ENCODE measurements at places on chromosomes 3 and 15. TPM values are rescaled to one million over a fixed set of nuclear protein-coding genes. Genes with fewer than 3 reads are reported as not detected.

Gene MUC4
- not detected for total RNA-seq

Gene MME
- total RNA-seq, result 204 TPM

Gene GOLGA8F
- total RNA-seq, result not detected

Gene ADAMTSL3
- total RNA-seq, result not detected

Gene HESX1
- not detected for total RNA-seq

Gene C3orf22
- not detected for total RNA-seq

Gene MRAS
- total RNA-seq, result 56.7 TPM

Gene DGKG
- not detected for total RNA-seq

Gene MTHFS
- 17.4 TPM for total RNA-seq

Gene SUCNR1
- total RNA-seq, result under 0.01 TPM

DNA sequence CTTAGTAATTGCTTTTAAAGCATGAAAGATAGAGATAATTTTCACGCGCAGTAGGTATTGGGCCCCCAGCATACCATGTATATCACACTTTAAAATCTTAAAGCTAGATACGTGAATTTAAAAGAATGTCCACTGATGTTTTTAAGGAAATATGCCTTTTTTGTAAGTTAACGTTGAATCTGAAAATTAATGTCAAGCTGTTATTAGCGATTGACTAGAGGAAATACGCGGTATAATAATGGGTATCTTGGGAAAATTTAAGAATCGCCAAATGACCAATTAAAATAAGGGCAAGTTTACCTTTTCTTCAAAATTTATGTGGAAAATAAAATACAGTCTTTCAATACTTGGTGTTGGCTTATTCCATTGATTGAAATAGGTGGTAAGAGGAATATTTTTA is 13.3 kb upstream of the CHD2 start:
- peak overlapping the region; percentile 87 for H3K4me3 ChIP-seq
- peaks cover 70% of the 10 kb centered on the region for H3K36me3 ChIP-seq
- DNase-seq, result no peak
- H3K4me1 ChIP-seq, result peaks cover 34% of the 10 kb centered on the region
- no peaks in the 10 kb centered on the region for H3K27me3 ChIP-seq

DNA sequence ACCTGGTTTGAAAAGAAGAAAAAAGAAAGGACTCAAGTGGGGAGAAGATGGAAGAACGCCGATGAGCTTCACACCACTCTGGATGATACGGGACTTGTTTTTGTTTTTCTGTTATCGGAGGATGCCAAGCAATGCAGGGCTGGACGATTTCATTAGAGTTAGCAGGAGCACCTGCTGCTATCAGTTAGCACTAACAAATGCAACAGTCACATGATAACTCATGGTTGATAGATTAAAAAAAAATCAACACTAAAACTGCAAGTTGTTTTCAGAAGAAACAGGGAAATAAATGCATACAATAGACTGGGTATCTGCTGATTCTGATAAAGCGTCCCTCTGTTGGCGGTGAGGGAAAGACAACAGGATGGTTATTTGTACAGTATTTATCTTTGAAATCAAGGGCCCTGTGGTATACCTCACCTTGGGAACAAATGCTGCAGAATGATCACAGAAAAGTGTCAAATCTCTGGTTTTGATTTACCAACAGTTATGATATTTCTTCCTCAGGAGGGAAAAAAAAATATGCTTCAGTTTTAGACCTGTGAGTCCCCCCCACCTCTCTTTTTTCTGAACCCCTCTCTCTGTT is 575.1 kb downstream of the FOXP1 start:
- no peaks in the 10 kb centered on the region for H3K27me3 ChIP-seq
- H3K36me3 ChIP-seq, result peaks cover 6% of the 10 kb centered on the region
- H3K27ac ChIP-seq, result no peak overlapping the region
- H3K4me3 ChIP-seq, result no peak overlapping the region

- no peaks in the 10 kb centered on the region for H3K27me3 ChIP-seq
- no peaks in the 10 kb centered on the region for H3K36me3 ChIP-seq
- no peak overlapping the region for H3K4me3 ChIP-seq
- no peak overlapping the region for H3K27ac ChIP-seq
Measured at GRCh38 chr3:58888087-58888486, 161.7 kb downstream of the CFAP20DC start.

DNA sequence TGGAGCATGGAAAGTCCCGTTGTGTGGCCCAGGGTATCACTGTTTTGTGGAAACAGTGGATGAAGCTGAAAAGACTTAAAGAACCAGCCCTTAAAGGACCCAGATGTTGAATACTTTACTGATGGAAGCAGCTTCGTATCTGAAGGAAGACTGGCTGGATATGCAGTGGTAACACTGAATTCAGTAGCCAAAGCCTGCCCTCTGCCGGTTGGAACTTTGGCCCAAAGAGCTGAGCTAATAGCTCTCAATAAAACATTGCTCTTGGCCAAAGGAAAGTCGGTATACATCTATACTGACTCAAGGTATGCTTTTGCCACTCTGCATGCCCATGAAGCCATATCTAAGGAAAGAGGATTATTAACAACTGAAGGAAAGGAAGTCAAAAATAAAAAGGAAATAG is 885.4 kb downstream of the PDCD6IP start:
- no peaks in the 10 kb centered on the region for H3K36me3 ChIP-seq
- H3K27ac ChIP-seq, result no peak overlapping the region

- no peak overlapping the region for H3K27ac ChIP-seq
- H3K36me3 ChIP-seq, result no peaks in the 10 kb centered on the region
- no peaks in the 10 kb centered on the region for H3K27me3 ChIP-seq
- no peaks in the 10 kb centered on the region for H3K4me1 ChIP-seq
Measured at GRCh38 chr15:66287461-66288057, 5.8 kb upstream of the DIS3L start.

- H3K27ac ChIP-seq, result peak overlapping the region; percentile 45
- no peaks in the 10 kb centered on the region for H3K27me3 ChIP-seq
- H3K36me3 ChIP-seq, result no peaks in the 10 kb centered on the region
- peak; percentile 35 for DNase-seq
- H3K4me3 ChIP-seq, result no peak overlapping the region
Measured at GRCh38 chr3:72487946-72488737, 360.1 kb downstream of the SHQ1 start.

DNA sequence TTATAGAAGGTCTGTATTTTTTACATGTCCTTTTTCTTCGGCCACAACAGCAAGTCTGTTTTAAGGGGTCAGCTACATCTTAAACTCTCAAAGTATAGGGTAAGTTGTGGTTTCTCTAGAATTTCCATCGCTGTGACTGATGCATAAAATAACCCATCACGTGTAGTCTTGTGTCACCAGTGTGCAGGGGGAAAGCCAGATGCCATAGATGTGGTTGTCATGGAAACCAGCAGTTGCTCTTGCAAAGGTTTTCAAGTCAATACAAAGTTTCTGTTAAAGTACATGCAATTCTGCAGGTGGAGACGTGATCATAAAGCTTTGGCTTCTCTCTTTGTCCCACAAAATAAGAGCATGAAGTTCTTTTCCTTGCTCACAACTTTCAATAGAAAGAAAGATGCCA is 210.3 kb upstream of the ONECUT1 start:
- no peak overlapping the region for H3K4me3 ChIP-seq
- DNase-seq, result no peak
- no peak overlapping the region for H3K27ac ChIP-seq

DNA sequence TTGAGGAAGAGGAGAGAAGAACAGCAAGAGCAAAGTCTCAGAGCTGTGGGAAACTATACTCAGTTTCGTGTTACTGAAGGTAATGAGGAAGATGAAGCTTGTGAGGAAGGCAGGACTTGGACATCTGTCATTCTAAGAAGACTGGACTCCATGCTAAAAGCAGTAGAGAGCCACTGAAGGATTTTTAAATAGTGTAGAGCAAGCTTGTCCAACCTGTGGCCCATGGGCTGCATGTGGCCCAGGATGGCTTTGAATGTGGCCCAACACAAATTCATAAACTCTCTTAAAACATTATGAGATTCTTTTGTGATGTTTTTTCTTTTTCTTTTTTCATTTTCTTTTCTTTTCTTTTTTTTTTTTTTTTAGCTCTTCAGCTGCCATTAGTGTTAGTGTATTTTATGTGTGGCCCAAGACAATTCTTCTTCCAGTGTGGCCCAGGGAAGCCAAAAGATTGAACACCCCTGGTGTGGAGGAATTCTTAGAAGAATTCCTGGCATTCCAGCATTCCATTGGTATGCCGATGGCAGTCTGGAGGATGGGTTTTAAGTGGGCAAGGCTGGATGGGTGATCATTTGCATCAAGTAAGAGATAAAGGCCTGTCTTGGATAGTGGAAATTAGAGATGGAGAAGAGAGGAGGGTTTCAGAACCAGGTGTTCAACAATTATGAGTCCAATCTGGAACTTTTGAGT is 6.9 kb upstream of the NFKBIZ start:
- H3K27ac ChIP-seq, result no peak overlapping the region
- no peak for DNase-seq
- H3K4me3 ChIP-seq, result no peak overlapping the region
- H3K4me1 ChIP-seq, result peaks cover 7% of the 10 kb centered on the region

DNA sequence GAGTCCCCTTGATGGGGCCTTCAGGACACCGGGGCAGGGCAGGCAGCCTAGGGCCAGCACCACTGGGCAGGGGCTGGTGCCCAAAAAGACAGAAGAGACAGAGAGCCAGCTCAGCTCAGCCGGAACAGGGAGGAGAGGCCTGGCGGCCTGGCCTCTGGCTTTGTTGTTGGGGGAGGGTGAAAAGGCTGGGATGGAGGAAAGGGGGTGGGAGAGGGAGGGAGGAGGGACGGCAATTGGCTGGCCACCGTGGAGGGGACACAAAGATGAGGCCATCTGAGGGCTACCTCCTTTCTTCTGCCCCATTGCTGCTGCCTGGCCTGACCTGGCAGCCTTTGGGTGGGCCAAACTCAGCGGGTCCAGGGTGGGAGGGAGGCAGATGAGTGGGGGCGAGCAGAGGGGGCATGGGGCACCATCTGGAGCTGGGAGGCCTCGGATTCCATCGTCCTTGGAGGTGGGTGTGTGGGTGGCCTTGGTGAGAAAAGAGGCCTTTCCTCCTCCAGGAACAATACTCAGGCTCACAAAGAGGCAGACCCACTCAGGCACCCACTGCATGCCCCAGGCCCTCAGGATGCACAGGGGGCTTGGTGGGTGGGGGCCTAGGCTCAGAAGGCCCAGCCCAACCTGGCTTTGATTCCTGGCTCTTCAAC is 9.3 kb downstream of the EFCC1 start:
- no peak for DNase-seq
- no peak overlapping the region for H3K27ac ChIP-seq
- peaks cover 25% of the 10 kb centered on the region for H3K27me3 ChIP-seq
- no peaks in the 10 kb centered on the region for H3K36me3 ChIP-seq

GRCh38 chr15:48500595-48500994 is 144.9 kb downstream of the FBN1 start:
- no peaks in the 10 kb centered on the region for H3K27me3 ChIP-seq
- DNase-seq, result peak; percentile 47
- peaks cover 35% of the 10 kb centered on the region for H3K4me1 ChIP-seq
- no peak overlapping the region for H3K4me3 ChIP-seq
- H3K36me3 ChIP-seq, result peaks cover 100% of the 10 kb centered on the region

All from GM23248 (cell line).